Stimulated activated CD4-positive, alpha-beta T cell treated with anti-CD3 and anti-CD28 coated beads, TNF-alpha, amount 100 ng/mL, for 1 hour (primary cell): ENCODE measurements at places on chromosomes 1 and 21.

- DNase-seq = no peak
Measured at GRCh38 chr1:15323989-15324868, 77.2 kb downstream of the FHAD1 start.

DNA sequence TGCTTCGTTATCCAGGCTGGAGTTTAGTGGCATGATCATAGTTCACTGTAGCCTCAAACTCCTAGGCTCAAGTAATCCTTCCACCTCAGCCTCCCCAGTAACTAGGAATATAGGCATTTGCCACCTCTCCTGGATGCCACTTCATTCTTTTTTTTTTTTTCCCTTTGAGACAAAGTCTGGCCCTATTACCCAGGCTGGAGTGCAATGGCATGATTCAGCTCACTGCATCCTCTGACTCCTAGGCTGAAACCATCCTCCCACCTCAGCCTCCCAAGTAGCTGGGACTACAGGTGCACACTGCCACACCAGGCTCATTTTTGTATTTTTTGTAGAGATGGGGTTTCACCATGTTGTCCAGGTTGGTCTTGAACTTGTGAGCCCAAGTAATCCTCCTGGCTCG is 19.3 kb downstream of the OSBPL9 start:
- no peak for DNase-seq

GRCh38 chr1:82704966-82705365 is 904.2 kb downstream of the ADGRL2 start:
- DNase-seq = no peak

DNA sequence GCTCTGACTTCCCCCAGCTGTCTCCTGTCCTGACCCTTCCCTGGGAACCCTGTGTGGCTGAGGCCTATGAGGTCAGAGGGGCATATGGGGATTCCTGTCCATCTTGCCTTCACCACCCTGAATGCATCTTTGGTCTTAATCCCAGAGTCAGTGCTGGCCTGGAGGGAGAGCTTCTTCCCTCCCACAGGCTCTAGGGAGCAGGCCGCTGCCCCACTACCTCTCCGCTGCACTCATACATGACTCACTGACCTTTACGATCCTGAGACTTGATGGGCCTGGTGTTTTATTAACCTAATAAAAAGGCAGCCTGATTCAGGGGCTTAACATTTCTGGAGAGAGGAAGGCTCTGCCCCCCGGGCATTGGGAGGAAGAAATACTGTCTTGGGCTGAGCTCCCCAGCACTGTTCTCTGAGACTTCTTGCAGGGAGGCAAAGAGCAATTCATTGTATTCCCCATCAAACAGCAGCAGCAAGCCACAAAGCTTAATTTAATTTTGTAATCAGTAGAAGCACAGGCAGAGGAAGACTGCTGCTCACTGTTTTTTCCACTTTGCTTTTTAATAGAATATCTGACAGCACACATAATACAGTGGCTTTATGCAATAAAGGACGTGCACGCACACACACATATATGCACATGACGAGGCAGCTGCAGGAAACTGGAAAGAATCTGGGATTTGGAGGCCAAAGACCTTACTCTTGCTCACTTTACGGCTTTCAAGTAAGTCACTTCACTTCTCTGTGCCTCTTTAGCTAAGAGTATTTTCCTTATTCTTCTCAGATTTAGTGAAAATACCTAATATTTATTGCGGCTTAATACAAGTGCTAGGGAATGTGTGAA is 89.2 kb upstream of the GRIK3 start:
- DNase-seq = no peak

DNA sequence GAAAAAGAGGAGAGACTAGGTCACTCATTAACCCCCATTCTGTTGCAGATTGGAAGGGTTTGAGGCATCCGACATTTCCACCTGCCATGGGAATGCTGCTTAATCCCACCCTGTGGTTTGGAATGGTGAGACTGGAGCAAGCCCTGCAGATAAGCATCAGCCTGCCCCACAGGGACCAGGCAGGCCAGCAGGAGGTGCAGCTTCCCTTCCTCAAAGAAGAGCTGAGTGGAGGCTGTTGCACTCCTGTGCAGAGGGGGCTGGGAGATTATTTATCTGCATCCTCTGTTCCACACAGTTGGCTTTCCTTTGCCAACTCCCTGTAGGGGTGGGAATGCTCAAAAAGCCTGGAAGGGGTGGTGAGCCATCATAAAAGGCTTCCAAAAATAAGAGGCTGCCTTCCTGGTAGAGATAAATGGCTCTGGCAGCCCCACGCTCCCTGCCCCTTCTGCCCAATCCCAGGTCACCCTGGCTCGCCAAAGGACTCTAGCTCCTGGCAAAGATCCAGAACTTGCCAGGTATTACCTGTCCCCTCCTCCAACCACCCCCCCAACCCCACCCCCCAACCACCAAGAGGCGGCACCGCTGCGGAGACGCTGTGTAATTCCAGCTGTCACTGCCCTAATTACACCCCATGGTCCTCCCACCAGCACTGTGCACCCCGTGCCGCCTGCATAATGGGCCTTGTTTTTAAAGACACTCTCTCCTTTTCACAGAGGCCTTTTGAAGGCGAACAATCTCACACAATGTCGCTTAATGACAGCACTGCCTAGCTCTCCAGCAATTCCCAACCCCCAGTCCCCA is 83.0 kb upstream of the ZC3H12A start:
- no peak for DNase-seq

- DNase-seq = no peak
Measured at GRCh38 chr1:67001682-67002425, 52.1 kb downstream of the SLC35D1 start.

DNA sequence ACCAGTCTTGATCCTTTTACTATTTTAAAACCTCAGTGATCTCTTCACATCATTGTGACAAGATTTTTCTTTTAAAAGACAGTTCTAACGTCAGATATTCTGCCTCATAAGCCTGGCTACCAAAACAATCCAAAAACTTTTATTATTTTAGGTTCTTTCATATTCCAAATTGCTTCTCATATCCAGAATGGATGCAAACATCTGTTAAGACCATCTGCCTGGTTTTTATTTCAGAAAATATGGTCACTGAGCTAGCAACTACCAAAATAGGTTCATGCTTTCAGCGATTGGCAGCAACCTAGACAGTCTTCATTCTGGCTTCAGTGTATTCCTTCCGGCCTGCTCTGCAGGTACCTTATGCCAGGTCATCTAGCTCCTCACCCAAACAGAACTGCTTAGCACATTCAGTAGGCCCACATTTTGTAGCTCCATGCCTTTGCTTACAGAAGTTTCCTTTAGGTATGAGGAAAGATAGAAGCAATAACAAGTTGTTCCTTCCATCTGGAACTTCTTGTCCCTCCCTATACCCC is 59.0 kb upstream of the CACYBP start:
- DNase-seq = no peak

- no peak for DNase-seq
Measured at GRCh38 chr21:34511181-34511580, 829 bp downstream of the KCNE1 start.

- DNase-seq = no peak
Measured at GRCh38 chr1:221035662-221036153, 156.5 kb downstream of the HLX start.

DNA sequence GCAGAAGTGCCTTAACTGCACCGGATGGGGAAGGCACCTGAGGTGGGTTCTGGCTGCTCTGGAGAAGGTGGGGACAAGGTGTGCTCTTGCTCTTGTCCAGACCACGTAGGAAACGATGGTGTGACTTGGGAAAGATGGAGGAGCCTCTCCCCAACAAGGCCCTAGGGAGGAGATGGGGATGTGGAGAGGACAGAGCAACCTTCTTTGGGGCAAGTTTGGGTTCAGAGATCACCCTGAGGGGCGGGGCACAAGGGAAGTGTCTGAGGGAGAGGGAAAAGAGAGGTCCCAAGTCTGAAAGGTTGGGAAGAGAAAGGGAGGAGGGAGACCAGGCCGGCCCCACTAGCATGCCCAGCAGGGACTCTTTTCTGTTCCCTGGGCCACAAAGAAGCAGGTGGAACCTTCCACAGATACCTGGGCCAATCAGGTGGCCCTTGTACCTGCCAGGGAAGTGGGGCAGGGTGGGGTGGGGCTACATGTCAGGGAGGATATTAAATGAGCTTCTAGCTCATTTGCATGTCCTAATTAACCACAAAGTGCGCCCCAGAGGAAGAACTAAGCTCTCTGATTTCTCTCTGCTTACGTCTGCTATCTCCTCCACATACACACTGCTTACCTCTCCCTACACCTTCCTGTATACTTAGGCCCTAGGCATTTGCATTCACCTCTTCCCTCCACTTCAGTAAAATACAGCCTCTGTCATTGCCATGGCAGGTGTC is 15.9 kb downstream of the INKA2 start:
- no peak for DNase-seq

DNA sequence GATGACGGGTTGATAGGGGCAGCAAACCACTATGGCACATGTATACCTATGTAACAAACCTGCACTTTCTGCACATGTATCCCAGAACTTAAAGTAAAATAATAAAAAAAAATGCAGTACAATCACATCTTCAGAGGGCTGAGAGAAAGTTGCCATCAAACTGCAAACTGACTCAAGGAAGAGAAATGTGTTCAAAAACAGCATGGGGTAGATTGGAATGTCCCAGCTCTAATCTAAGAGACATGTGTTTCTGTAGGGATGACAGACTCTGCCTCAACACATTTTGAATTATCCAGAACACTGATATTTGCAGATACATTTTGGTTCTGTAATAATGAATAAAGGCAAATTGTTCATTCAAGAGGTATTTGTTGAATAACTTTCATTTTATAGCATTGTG is 171.2 kb upstream of the RUNX1 start:
- DNase-seq = no peak

- DNase-seq = no peak
Measured at GRCh38 chr1:199132006-199132405, 493.2 kb downstream of the PTPRC start.

DNA sequence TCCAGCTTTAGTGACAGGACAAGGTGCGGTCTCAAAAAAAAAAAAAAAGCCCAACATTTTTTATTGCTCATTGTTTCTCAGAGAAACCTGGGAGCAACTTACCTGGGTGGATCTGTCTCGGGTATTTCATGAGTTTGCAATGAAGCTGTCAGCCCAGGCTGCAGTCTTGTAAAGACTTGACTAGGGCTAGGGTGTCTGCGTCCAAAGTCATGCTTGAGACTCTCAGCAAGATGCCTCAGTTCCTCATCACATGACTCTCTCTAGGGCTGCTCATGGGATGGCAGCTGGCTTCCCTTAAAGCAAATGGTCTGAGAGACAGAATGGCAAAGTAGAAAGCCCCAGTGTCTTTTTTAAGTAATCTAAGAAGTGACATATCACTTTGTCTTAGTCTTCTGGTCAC is 8.1 kb downstream of the GABPA start:
- DNase-seq = no peak

DNA sequence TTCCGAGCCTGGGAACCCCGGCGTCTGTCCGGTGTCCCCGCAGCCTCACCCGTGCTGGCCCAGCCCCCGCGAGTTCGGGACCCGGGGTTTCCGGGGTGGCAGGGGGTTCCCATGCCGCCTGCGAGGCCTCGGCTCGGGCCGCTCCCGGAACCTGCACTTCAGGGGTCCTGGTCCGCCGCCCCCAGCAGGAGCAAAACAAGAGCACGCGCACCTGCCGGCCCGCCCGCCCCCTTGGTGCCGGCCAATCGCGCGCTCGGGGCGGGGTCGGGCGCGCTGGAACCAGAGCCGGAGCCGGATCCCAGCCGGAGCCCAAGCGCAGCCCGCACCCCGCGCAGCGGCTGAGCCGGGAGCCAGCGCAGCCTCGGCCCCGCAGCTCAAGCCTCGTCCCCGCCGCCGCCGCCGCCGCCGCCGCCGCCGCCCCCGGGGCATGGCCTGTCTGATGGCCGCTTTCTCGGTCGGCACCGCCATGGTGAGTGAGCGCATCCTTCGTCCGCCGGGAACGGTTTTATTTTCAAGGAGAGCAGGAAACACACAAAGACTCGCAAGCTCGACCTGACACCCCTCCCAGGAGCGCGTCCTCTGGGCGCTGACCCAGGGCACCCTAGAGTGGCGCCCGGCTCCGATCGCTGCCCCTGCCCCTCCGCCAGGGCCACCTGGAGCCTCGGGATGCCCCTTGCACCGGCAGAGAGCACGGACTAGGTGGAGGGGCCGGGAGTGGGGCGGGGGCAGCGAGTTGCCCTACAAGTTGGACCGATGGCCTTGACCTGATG is at the start of gene ABCG1:
Gene ABCG1 (plus strand): TSS at position 305 of the 770 bp plus-strand sequence. CDS start 123 bp downstream, at position 428.
- no peak for DNase-seq

- DNase-seq = no peak
Measured at GRCh38 chr1:171738911-171739310, 3.0 kb downstream of the VAMP4 start.

DNA sequence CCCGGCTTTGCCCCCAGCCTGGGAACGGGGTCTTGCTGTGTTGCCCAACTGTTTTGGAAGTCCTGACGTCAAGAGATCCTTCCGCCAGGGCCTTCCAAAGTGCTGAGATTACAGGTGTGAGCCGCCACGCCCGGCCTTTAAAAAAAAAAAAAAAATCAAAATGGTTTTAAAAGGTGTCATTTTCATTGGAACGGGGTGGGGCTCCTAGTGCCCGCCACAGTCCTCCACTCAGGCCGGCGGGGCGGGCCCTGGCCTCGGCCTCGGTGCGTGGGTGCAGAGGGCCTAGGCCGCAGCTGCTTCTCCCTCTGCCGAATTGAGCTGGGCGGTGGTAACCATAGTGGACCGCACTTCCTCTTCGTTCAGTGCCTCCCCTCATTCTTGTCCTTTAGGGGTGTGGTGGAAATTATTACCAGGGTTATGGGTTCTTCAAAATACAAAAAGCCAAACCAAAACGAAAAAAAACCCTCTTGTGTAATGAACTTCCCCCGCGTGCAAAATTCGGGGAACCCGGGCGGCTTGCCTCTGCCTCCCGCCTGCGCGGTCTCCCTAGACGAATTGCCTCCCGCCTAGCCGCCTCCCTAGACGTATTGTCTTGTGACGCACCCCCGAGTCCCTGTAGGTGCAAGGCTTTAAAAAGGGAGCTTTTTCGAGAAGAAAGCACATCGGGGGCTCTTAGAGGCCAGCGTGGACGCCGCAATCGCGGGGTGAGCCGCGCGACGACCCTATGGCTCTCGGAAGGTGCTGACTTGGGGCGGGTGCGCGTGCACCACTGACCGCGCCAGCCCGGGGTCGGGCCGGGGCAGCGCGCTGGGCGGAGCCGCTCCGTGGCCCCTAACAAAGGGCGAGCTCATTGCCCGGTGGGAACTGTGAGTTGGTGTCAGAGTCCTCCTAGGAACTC is 10.5 kb upstream of the SPEN start:
- no peak for DNase-seq

- no peak for DNase-seq
Measured at GRCh38 chr1:69305621-69306020, 262.1 kb upstream of the LRRC7 start.

- no peak for DNase-seq
Measured at GRCh38 chr1:229258031-229258756, 12.7 kb upstream of the RAB4A start.

GRCh38 chr1:182485861-182486260 is 35.9 kb downstream of the RGSL1 start:
- no peak for DNase-seq

DNA sequence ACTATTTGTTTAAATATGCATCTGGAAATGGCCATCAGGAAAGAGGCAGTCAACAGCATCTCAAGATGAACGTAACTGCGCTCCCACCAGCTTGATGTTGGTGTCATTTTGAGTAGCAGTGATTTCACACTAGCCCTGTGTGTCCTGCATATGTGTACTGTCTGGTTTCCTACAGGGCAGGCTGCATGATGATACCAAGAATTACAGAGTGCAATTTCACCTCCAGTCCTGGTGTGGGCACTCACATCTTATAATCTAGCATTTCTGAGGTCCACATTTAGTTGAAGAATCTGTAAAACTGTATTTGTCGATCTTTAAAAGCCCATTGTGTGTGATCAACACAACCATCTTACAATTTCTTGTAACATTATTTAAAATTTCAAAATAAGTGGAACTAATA is 336.4 kb downstream of the PAPPA2 start:
- no peak for DNase-seq
